Dermis blood vessel endothelial cell (primary cell): ENCODE measurements at places on chromosomes 4 and X. TPM values are rescaled to one million over a fixed set of nuclear protein-coding genes. Genes with fewer than 3 reads are reported as not detected.

DNA sequence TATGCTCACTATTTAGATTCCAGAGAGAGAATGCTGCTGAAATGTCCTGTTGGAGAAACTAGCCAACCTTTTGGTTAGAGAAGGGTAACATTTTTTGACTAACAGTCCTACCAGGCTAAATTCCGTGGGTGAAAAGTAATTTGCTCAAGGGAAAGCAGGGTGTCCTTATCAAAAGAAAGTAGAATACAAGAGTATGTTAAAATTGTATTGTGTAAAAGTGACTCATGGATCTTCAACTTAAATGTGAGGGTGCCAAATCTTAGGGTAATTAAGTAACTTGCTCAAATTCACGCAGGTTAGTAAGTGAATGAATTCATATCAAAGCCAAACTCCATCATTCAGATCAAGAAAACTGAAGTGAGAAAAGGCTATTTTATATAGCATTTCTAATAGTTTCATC, 81.7 kb downstream of the PCDH7 start:
- DNase-seq: no peak

Gene DGAT2L6
- total RNA-seq: not detected in 2 replicates

GRCh38 chr4:187283201-187283955, 559.7 kb upstream of the FAT1 start:
- no peak for DNase-seq

Gene FAM47E
- total RNA-seq: 0.14 and 0.17 TPM in 2 replicates

DNA sequence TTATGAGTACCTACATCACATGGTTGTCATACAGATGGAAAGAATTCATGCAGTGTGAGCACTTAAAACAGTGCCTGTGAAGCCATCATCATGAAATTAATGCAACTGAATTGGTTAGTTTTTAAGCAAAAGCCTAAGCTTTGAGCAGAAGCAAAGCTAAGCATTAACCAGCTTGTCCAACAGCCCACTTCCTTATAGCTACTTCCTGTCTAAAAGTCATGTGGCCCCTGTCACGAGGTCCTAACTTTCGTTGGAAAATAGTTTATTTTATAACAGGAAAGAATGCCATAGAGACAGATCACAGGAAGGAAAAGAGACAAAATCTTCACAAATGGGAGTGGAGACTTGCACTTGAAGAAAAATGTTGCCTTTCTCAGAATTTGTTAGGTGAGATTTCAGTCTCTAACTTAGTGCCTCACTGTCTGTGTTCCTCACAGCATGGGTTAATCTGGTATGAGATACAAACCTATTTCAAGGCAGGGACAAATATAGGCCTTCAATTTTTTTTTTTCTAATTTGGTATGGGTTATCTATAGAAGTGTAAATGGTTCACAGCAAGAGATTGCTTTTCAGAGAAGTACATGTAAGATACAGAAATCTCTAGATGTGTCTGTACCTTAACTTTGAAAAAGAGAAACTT, 27.7 kb upstream of the VCX start:
- no peak for DNase-seq

Gene SLIT2
- total RNA-seq: 0.34 and 0.65 TPM in 2 replicates

DNA sequence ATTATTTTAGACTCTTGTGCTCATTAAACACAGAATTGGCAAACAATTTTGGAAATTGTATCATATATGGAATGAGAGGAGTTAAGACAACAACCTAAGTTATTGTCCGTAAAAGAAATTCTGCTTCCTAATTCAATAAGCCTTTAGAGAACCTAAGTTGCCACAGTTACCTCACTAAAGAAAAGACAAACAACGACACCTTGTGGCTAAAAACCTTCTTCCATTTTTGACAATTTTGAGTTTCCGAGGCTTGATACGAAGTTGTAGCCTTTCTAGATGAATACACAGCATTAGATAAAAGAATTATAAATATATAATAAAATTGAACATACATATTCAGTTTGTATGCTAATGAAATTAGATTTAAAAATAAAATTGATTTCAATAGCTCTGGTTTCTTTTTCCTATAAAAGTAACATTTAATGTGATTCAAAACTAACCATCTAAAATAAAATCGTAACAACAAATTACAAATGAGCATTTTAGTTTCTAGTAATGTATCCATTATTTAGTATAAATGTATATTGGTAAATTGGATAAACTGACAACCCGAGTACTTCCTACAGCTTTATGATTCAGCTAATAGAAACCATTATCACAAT, 275.1 kb downstream of the GPM6A start:
- peak; percentile 4 for DNase-seq

GRCh38 chr4:174709526-174709925, 119.5 kb downstream of the GLRA3 start:
- DNase-seq: no peak
